C1 segment of cervical spinal cord (tissue), 14 donors: ENCODE measurements at places on chromosomes 12 and 14.

DNA sequence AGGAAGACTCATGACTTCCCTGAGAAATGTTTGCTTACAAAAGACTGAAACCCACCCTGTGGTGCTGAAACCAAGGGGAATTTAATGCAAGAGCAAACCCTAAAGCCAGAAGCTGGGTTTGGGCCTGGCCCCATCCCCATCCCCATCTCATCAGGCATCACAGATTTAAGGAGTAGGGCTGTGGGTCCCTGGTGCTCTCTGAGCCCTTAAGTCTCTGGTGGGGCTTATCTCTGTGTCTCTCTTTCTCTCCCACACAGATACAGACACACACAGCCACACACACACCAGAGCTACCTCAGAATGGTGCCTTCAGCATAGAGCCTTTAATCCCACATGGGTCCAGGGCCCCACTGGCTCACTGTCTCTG lies 237.1 kb downstream of the SLC41A2 start:
- no peak for DNase-seq

DNA sequence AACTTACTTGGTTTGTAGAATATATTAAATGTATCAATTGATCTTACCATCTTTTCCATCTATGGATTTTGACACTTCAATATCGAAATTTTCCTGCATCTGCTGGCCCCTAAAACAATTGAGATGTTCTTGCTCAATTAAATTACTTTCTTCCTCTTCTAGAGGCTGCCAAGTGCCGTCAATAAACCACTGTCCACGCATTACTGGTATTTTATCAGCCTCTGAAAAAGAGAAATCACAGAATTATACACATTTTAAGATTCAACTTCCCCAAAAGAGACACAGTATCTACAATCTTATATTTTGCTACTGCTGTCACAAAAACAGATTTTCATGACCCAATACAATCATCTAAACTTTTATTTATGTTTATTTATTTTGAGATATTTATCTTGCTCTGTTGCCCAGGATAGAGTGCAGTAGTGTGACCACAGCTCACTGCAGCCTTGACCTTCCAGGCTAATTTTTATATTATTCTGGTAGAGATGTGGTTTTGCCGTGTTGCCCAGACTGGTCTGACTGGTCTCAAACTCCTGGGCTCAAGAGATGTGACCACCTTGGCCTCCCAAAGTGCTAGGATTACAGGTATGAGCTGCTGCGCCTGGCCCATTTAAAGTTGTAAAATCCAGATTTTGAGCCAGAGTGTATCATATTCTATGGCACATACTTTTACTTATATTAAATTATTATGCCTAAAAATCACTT lies 49.3 kb downstream of the DDHD1 start:
- DNase-seq, result no peak

GRCh38 chr12:132026796-132027500 lies 77.2 kb downstream of the EP400 start:
- no peak for DNase-seq

DNA sequence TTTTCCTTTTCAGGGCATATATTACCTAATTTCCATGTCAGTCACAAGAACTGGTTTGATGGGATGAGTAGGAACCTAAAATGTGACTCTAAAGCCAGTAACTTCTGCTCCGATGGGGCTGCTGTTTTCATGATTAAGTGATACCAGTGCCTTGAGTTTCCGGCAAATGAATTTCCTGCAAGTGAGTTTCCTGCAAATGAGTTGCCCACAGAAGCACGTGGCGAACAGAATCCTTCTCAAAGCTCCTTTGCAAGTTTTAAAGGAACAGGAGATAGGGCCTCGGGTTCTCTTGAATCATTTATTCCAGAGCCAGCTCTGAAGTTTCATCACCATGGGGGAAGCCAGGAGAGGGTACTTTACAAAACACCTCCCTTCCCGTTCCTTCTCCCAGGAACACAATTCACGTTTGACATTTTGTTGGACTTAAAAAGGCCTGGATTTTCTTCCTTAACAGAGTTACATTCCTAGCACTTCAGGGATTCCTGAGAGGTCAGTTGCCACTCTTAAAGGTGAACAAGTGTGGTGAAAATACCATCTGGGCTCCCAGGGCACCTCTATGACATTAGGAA lies 2.2 kb upstream of the PPTC7 start:
- DNase-seq, result peak; percentile 7

- no peak for DNase-seq
These were observed 205.3 kb upstream of the HMGA2 start for GRCh38 chr12:65619018-65619417.

DNA sequence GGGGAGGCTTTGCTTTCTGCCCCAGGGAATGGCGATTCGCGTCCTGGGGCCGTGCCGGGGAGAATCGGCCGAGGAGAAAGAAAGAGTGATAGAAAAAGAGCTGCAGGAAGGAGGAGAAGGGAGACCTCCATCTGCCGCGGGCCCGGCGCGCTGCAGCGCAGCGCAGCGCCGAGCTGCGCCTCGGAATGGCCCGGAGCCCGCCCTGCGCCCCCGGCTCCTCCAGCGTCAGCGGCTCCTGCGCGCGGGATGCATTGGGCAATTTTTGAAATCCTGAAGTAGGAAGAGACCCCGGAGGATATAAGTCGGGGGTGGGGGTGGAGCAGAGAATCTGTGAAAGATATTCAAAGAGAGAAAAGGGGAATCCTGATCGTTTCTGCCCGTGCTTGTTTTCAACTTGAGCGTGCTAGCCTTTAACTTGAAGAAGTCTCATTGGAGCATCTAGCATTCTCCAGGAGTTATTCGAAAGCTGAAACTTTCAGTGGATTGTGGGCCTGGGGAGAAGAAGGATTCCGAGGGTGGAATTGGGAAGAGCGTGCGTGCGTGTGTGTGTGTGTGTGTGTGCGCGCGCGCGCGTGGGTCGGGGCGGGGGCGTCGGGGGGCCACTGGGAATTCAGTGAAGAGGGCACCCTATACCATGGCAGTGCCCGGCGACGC lies 441 bp downstream of the PDE3A start:
- peak; percentile 38 for DNase-seq

DNA sequence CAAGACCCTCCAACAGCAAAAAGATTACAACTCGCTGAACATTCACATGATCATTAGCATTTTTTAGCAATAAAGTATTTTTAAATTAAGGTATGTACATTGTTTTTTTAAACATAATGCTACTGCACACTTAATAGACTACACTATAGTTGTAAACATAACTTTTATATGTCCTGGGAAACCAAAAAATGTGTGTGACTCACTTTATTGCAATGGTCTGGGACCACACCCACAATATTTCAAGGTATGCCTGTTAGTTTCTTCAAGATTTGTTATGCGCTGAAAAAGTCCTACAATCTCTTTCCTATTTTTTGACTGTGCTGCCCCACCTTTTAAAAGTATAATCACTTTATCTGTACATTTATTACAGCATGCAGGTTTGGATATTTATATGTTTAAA lies 30.4 kb upstream of the PCNX4 start:
- no peak for DNase-seq

DNA sequence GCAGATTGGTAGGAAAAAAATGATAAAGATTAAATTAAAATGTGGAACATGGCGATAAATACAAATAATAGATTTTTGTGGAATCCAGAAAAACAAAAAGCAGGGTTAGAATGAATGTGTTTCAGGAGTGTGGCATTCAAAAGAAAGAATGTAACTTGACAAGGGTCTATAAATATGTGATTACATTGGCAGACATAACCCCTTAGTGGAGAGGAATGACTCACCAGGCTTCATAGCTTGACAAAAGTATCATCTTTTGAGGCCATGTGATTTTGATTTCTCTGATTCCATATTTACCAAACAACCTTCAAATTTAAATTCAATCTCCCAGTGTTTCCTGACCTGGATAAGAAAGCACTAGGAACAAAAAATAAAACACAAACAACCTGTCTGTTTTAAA lies 24.4 kb upstream of the MGST1 start:
- DNase-seq, result no peak

DNA sequence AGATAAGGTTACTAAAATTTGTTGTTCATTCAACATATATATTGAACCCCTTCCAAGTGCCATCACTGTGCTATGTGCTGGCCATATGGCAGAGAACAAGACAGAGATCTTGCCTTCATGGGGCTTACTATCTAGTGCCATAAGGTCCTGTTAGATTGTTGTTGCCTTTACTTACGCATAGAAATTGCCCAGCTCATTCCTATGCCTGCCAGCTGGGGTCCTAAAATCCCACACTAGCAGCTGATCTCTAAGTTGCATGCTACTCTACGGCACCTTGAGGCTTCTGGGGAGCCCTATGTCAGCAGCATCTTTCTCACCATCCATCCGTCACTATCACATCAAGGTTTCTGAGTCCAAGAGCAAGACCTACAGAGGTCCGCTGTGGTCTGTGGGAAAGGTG lies 1.4 kb upstream of the KCNK10 start:
- DNase-seq, result no peak

DNA sequence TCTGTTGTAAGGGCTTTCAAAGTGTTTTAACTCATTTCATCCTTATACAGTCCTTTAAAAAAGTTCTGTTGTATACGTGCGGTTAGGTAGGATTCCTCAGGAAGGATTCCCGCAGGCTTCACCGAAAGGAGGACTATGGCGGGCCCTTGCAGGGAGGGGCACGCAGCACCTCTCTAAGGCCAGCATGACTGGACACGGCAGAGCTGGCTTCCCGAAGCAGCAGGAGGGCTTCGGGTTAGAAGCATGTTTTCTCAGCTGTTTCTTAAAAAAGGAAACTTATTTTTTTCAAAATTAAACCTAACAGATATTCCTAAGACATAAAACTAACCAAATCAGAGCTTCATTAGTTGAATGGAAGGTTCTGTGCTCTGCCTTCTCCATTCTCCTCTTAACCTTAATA lies 21.3 kb downstream of the IQSEC3 start:
- DNase-seq, result no peak

DNA sequence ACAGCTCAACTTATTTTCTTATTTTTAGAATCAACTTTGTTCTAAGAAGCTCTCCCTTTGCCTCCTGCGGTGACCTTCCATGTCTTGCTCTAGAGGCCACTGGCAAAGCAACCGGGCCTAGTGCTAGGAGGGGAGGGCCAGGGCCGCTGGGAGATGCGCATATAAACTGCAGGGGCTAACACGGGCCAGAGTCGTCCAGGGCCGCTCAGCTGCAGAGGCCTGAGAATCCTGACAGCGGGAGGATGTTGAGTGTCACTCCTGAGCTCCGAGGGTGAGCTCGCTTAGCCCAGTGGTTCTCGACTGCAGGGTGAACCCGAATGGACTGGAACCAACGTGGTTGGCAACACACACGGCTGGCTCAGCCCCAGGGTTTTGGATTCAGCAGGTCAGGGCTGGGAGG lies 6.5 kb upstream of the PIWIL1 start:
- no peak for DNase-seq

- no peak for DNase-seq
These were observed 22.2 kb upstream of the DIP2B start for GRCh38 chr12:50482571-50482970.

GRCh38 chr12:13376610-13377373 lies 180.3 kb downstream of the EMP1 start:
- no peak for DNase-seq

- no peak for DNase-seq
These were observed 458.3 kb upstream of the SEL1L start for GRCh38 chr14:81991998-81992397.
